Cerebellar cortex (tissue), 1 donor: ENCODE measurements at places on chromosomes 5 and 9.

DNA sequence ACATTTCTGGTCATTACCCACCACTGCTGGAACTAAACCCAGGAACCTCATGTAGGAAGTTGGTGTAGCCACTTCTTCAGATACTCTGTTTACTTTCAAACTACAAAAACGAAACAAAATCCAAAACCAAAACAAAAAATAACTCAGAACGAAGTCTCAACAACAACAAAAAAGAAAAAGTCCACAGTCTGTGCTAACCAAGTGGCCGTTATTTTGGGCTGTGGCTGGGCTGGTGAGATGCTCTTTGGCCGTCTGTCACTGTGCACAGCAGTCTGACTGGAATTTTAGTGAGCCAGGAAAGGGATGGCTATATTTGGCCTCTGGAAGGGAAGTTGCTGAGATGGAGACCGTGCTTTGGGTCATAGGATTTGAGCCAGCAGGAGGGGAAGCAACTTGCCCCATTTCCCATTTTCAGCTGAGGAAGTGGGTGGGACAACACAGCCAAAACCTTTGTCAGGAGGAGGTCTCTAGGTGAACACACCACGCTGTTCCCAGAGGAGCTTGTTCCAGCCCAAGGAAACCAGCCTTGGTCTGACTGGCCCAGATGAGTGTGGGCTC is 334.1 kb downstream of the ZSWIM6 start:
- no peak for DNase-seq

- DNase-seq, result peak; percentile 40
Measured at GRCh38 chr9:110115341-110115820, 92.6 kb downstream of the C9orf152 start.

- DNase-seq, result peak; percentile 37
Measured at GRCh38 chr9:135701959-135702721, at the start of gene KCNT1. Gene KCNT1, plus strand, starts transcription at chr9:135702185. Its CDS starts 74 bp downstream, at chr9:135702259.

DNA sequence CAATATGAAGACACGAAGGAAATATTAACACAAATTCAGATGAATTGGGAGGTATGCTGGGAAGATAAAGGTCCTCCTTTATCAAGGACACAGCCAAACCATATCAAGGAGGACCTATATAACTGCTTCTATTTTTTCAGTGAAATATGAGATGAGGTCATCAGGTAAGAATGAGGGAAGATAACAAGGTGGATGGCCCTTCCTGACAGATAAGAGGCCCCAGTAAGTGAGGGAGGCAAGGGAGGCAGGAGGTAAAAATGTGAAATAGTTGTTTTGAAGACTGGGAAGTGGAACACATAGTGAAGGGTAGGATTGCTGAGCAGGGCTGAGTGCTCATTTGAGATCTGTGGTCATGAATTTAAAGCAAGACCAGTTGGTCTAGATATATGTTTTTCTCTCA is 60.0 kb upstream of the FOXE1 start:
- no peak for DNase-seq

GRCh38 chr5:167764641-167765289 is 526.7 kb upstream of the WWC1 start:
- DNase-seq, result no peak
